ENCODE measurements at places on chromosomes 16 and 17. TPM values are rescaled to one million over a fixed set of nuclear protein-coding genes. Genes with fewer than 3 reads are reported as not detected.
A peak's percentile ranks its signal among the peaks of the same experiment; 100 is the strongest.

NOD2 gene
- total RNA-seq, result 0.79 TPM

PGS1 gene
- total RNA-seq, result 33.3 TPM

TNRC6A gene
- 32.8 TPM for total RNA-seq

SHISA9 gene
- 1.3 TPM for total RNA-seq

PCYT2 gene
- total RNA-seq, result 71.6 TPM

CFAP97D1 gene
- total RNA-seq, result not detected

PDIA2 gene
- 1.4 TPM for total RNA-seq

SLC6A2 gene
- not detected for total RNA-seq

MT2A gene
- total RNA-seq, result 239 TPM

OR3A3 gene
- not detected for total RNA-seq

CES3 gene
- total RNA-seq, result 169 TPM

DNA sequence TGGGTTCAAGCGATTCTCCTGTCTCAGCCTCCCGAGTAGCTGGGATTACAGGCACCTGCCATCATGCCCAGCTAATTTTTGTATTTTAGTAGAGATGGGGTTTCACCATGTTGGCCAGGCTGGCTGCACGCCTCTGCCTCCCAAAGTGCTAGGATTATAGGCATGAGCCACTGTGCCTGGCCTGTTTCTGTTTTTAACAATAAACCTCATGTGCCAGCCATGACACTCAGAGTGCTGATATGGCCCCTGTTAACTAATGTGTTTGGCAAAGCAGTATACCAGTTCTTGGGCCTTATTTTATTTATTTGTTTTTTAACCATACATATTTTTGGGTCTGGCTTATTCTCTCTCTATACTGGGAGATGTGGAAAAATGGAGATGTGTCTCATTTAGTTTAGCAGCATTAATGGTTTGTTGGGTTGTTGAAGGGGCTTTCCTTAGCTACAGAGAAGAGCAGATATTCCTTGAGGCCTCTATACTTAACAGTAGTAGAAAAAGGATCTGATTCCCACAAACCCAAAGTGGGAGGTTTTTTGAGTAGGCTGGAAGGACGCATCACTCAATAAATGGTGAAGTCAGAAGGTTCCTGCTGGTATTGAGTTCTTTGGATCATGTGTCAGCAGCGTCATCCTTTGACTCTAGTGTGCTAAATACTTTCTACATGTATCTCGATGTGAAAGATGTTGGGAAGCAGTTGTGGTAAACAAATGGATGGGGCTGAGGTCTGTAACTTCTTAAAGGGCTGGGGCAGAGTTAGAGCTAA lies 16.2 kb upstream of the CDK5R1 start:
- no peak for DNase-seq

DNA sequence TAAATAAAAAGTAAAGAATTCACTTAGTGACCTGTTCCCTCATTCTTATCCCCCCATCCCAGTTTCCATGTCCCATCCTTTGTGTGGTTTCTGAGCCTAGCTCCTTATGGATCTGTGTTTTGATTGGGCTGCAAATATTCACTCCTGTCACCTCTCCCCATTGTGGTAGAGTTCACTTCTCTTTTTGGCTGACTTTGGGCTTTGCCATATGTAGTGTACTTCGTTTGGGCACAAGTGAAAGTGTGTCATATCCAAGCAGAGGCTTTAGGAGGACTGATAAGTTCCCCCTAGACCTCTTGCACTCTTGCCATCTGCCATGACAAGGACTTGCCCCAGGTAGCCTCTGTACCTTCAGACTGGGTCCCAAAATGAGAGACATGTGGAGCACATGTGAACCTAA lies 13.0 kb upstream of the DHRS7B start:
- DNase-seq, result no peak

DNA sequence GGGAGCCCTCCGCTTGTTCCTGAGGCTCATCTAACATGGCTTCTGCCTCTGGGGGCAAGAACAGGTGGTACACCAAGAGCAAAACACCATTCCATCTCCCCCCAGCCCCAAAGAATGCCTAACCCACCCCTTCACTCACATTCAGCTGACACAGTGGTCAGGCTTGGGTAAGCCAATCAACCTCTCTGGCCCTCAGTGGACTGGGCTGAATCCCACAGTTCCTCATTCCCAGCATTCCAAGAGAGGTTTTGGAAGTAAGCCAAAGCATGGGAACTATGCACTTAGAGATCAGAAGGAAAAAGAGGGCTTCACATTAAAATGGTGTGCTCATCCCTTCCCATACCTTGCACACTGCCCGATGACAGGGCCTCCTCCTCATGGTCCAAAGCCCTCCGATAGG lies 7.8 kb downstream of the PIGS start:
- DNase-seq, result no peak

DNA sequence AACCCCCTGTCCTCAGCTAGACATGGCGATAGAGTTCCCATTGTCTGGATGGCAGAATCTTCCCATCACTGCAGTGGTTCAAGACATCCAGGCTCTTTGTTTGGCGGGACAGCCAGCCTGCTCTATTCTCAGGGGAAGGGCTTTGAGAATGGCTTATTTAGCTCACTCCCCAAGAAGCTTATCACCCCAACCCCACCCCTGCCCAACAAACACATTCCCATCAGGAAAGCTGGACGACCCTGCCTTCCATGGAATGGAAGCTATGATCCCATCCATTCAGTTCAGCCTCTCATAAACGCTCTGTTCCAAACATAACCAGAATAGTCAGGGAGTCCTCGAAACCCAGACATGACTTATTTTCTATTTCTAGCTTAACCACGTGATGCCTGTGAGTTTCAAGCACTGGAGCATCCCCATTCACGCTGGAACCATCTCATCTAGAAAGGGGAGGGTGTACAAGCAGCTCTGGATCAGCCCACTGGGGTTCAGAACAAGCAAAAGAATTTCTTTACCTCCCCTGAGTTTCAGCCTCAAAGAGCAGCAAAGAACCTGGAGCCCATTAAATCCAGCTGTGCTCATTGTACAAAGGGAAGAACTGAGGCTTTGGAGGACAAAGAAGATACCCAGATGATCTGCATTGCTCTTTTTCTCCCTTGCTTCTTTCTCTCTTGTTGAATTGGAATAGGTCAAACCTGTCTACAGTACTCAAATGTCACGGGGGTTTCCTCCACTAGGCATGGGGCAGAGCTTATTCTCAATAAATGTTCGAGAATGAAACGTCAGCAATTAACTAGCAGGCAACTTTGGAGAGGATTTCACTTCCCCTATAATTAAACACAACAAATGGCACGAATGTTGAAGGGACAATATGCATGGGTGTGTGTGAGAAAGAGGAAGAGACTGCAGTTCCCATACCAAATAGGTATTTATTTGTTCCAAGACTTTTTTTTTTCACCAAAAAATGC lies 93.1 kb downstream of the XYLT1 start:
- no peak for DNase-seq

DNA sequence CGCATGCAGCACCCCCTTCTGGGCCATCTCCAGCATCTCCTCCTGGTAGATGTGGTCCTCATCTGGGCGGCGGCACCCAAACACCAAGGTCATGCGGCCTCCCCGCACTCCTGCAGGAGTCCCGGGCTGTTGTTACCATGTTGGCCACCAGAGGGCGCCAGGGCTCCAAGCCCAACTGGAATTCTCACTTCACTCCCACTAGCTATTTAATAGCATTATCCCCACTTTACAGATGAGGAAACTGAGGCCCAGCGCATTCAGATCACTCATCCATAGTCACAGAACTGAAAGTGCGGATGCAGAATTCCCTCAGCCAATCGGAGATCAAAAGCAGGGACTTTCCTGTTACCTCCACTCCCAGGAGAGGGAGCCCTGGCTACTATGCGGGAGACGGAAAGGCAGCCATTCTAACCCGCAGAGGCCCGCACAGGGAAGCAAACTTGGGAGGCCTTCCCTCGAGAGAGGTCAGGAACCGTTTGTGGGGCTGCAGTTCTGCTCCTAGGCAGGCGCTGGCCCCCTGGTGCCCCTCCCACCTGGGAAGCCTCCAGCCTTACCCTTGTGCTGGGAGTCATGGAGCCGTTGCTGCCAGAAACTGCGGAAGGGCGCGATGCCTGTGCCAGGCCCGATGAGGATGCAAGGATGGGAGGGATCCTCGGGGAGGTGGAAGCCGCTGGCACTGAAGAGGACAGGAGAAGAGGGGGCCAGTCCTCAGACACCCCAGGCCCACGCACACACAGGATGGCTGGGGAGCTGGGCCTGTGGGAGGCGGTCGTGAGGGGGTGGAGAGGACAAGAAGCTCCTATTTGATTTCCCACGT lies 40.1 kb downstream of the NOS2 start:
- peak; percentile 72 for DNase-seq

DNA sequence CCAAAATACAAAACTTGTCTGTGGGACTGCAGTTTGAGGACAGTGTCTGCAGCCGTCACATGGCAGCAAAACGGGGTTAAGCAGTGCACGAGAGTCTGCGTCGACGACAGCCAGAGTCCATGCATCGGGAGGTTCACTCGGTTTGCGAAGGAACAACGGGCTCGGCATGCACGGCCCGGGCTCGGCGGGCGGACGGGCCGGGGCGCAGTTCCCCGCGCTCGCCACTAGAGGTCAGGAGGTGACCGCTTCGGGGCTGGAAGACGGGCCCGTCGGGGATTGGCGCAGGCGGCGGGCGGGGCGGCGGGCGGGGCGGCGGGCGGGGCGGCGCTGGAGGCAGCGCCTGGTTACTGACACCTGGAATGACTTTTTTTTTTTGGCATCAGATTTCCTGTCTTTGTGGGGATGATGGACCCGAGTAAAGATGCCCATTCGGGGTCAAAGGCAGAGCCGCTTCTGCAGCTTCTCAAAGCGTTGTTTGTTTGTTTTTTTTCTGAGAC lies 6.5 kb downstream of the SCGB1C2 start:
- peak; percentile 85 for DNase-seq

DNA sequence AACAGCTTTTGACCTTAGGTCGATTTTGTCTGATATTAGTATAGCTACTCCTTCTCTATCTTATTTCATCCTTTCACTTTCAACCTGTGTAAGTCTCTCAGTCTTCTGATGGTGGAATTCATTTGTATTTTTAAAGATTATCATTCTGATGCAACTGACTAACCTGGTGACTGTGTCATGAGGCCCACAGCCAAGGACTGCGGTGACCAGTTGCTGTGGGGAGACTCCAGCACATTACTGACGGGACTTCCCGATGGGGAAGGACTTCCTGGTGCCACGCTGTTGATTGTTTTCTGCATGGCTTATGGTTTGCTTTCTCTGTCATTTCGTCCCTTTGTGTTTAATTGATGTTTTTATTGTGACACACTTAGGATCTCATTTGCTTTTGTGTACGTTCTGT lies 34.2 kb downstream of the RMI2 start:
- DNase-seq, result no peak

GRCh38 chr16:47523342-47524006 lies 62.3 kb downstream of the PHKB start:
- DNase-seq, result no peak

DNA sequence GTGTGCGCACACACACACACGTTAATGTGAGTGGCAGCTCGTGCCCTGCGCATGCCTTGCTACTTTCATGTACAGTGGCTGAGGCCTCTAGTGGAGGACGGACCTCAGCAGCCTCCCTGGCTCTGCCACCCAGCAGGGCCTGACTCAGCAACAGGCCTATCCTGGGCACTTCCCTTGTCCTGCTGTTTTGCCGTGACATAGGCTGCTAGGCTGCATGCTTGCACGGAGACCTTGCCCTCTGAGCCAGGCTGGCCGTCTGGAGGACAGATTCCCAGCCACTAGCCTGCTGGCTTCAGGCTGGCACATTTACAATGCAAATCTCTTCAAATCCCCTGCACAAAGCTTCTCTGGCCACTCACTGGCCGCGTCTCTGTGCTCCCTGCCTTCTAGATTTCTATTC lies 9.5 kb downstream of the RNF213 start:
- DNase-seq, result no peak

- DNase-seq, result no peak
These were observed 2.0 kb downstream of the DNAI2 start for GRCh38 chr17:74276051-74276476.

- no peak for DNase-seq
These were observed 34.8 kb downstream of the MPRIP start for GRCh38 chr17:17077101-17077500.

All from colonic mucosa (tissue), 4 donors.